ENCODE measurements at places on chromosomes 12 and 14. TPM values are rescaled to one million over a fixed set of nuclear protein-coding genes. Genes with fewer than 3 reads are reported as not detected.

- DNase-seq: no peak
Observed at GRCh38 chr12:47155457-47156166, 75.9 kb upstream of the AMIGO2 start.

GRCh38 chr12:117985182-117985581 lies 16.4 kb upstream of the KSR2 start:
- no peak for DNase-seq

DNA sequence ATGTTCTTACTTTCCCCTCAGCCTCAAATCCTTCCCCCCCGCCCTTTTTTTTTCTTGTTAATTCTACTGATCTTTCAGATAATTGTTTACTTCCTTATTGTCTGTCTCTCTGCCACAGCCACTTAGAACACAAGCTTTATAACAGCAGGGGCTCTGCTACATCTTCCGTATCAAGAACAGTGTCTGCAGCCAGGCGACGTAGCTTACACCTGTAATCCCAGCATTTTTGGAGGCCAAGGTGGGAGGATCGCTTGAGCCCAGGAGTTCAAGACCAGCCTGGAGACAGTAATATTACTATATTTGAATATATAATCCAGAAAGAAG lies 5.4 kb downstream of the SOS2 start:
- no peak for DNase-seq

DNA sequence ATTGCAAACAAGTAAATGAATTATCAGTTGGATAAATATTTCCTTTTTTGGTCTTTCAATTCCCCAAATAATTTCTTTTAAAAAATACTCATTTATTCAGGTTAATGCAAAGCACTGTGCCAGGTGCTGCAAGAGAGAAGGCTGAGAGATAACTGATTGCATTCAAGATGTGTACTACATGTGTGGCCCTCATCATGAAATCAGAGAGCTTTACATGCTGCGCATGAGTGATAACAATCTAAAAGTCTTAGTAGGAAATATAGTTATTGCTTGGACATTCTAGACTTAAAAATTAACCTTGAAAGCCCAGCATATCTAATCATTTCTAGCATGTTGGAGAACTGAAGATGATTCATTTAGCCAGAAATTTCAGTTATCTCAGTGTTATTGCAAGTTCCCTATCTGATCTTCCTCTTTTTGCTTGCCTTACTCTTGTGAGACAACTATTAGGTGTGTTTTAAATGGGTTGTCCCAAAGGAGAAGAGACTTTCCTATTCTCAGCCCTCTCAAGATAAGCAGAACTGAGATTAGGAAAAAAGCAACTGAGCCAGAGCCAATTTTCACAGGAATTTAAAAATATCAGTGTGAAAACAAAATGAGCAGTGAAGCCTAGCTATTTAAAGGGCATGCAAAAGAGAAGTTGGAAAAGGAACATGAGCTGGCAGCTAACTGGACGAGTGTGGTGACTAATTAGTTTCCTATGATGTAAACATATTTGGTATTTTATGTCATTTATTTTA lies 60.9 kb downstream of the PLEKHA5 start:
- DNase-seq: no peak

DNA sequence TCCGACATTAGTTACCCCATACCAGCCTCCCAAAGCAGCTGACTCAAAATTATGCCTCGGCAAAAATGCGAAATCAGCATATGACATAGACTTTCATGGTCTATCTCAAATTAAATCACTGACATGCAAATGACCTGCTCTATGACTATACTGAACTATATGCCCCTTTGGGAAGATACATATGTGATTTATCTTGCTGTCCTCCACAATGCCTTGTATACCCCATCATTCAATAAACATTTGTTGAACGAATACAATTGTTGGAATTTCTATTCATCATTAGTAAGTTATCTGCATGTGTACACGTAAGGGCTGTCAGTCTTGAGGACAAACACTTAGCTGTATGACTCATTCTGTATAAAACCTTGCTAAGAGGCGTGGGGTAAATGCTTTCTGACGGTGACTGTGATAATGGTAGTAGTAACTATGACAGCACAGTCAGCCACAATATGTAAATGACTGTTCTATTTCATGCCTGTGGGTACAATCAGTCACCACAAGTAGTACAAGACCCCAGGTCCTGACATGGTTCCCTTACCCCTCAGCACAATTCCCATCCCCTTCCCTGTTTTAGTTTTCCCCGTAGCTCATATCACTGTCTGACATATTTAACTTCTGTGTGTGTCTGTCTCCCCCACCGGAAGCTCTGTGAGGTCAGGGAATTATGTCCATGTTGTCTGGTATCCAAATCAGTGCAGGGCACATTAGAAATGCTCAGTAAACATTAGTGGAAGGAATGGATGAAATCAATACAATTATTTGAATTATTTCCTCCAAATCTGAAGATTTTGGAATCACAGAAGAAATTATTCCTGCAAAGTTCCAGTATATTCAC lies 42.8 kb downstream of the STXBP6 start:
- no peak for DNase-seq

GRCh38 chr12:65122703-65123102 lies 1.6 kb upstream of the WIF1 start:
- DNase-seq: no peak

DNA sequence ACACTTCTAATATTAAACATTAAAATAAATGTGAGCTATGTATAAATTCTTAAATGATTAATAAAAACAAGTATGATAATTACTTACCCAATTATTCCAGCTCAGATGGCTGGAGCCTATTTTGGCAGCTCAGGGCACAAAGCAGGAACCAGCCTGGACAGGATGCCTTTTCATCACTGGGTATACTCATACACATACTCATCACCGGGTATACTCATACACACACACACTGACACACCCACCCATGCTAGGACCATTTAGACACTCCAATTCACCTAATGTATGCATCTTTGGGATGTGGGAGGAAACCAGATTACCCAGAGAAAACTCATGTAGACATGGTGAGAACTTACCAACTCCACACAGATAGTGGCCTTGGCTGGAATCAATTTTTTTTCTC lies 57.9 kb upstream of the CNOT2 start:
- DNase-seq: no peak

- DNase-seq: no peak
Observed at GRCh38 chr12:107492393-107493134, 193.0 kb upstream of the PWP1 start.

Gene FGD4
- 0.79 TPM for total RNA-seq

Gene GNB3
- 4.1 TPM for total RNA-seq

Gene VRTN
- total RNA-seq: not detected

Gene TMEM179
- total RNA-seq: not detected

All from T-cell (primary cell).